Subcutaneous adipose tissue (tissue), 4 donors: ENCODE measurements at places on chromosomes 7 and 10. TPM values are rescaled to one million over a fixed set of nuclear protein-coding genes. Genes with fewer than 3 reads are reported as not detected.

SPAM1 gene
- total RNA-seq, result not detected

AGMO gene
- total RNA-seq, result 2.4 TPM

CREB5 gene
- 16.3 TPM for total RNA-seq

CYP2E1 gene
- total RNA-seq, result not detected

MMRN2 gene
- total RNA-seq, result 47.3 TPM

FAM237B gene
- total RNA-seq, result not detected

ZRANB1 gene
- total RNA-seq, result 39.3 TPM

STX1A gene
- 2.2 TPM for total RNA-seq

SLC29A3 gene
- total RNA-seq, result 25.8 TPM

EBLN1 gene
- not detected for total RNA-seq

SLC18A3 gene
- total RNA-seq, result not detected

AKR1D1 gene
- total RNA-seq, result not detected

ACBD7 gene
- 1.8 TPM for total RNA-seq

ST7 gene
- total RNA-seq, result 18.3 TPM

ZPBP gene
- not detected for total RNA-seq

NUTM2B gene
- 0.51 TPM for total RNA-seq

PRSS37 gene
- not detected for total RNA-seq

TRIL gene
- 0.68 TPM for total RNA-seq

TRIM74 gene
- total RNA-seq, result not detected

AKR1E2 gene
- 13.9 TPM for total RNA-seq

SPDYE2B gene
- not detected for total RNA-seq

PDZD7 gene
- total RNA-seq, result 1.7 TPM

GLI3 gene
- total RNA-seq, result 15.9 TPM

HOXA13 gene
- 0.65 TPM for total RNA-seq

CPEB3 gene
- total RNA-seq, result 4.1 TPM

BUB3 gene
- 85.8 TPM for total RNA-seq

RPEL1 gene
- not detected for total RNA-seq

CNPY1 gene
- total RNA-seq, result not detected

EFCAB10 gene
- total RNA-seq, result not detected

TMEM196 gene
- total RNA-seq, result not detected

CARD11 gene
- total RNA-seq, result 0.65 TPM

ATG9B gene
- not detected for total RNA-seq

ADCY1 gene
- total RNA-seq, result 0.98 TPM

PTPRN2 gene
- 4.6 TPM for total RNA-seq

AGAP5 gene
- total RNA-seq, result 9.2 TPM

WIPF3 gene
- 0.65 TPM for total RNA-seq

CHN2 gene
- total RNA-seq, result 10.0 TPM

CDHR1 gene
- total RNA-seq, result 0.17 TPM

LOXL4 gene
- total RNA-seq, result 10.4 TPM

A1CF gene
- total RNA-seq, result not detected

FBXO24 gene
- not detected for total RNA-seq

SH2D4B gene
- total RNA-seq, result 0.49 TPM

LRRC17 gene
- total RNA-seq, result 3.6 TPM

NAT16 gene
- not detected for total RNA-seq

NOS3 gene
- total RNA-seq, result 11.3 TPM

IQUB gene
- total RNA-seq, result 0.51 TPM

ZSCAN21 gene
- total RNA-seq, result 13.8 TPM

HTRA1 gene
- 224 TPM for total RNA-seq

UCMA gene
- total RNA-seq, result not detected

PKD2L1 gene
- not detected for total RNA-seq

C10orf105 gene
- total RNA-seq, result 0.22 TPM

ASAH2B gene
- 1.2 TPM for total RNA-seq

ATXN7L1 gene
- total RNA-seq, result 13.9 TPM

LIPJ gene
- total RNA-seq, result 0.17 TPM

OR13A1 gene
- not detected for total RNA-seq

APBB1IP gene
- total RNA-seq, result 14.8 TPM

CRHR2 gene
- not detected for total RNA-seq

NYAP1 gene
- total RNA-seq, result 0.22 TPM

STAG3 gene
- 0.65 TPM for total RNA-seq
